ENCODE measurements at places on chromosomes 2 and 18.

GRCh38 chr2:235493402-235493774, 455 bp upstream of the AGAP1 start:
- no peak for DNase-seq

DNA sequence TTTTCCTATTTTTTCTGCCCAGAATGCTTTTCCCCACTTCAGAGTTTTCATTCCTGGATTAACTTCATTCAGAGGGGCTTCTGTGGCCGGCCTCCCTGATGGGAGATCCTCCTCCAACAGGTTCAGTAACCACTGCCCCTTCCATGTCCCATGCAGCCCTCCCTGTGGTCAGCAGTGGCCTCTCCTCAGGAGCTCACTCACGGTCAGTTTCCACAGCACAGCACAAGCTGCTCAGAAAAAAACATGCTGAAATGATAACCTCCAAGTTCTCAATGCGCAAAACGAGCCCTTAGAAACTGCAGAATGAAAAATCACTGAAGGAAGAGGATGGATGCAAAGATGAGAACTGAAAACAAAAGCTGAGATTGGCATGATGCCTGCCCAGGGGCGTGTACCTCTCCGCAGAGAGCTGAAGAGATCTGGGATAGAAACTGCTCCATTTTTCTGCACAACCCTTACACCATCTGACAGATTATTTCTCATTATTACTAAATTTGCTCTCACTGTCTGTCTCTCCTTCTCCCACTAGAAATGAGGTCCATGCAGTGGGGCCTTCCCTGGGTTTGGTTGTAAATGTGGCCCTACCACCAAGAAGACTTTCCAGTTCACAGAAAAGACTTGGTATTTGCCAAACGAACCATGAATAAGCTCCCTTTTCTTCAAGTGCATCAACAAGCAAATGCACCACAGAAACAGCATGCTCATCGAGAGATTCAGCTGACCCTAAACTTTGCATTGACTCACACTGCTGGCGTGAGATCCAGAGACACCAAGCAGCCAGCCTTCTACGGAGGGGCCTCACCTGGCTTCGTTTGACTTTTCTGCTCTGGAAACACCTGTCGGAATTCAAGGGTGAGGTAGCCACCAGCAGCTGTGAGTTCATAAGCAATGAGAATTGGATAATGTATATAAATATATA, 51.5 kb downstream of the TMEM18 start:
- no peak for DNase-seq

DNA sequence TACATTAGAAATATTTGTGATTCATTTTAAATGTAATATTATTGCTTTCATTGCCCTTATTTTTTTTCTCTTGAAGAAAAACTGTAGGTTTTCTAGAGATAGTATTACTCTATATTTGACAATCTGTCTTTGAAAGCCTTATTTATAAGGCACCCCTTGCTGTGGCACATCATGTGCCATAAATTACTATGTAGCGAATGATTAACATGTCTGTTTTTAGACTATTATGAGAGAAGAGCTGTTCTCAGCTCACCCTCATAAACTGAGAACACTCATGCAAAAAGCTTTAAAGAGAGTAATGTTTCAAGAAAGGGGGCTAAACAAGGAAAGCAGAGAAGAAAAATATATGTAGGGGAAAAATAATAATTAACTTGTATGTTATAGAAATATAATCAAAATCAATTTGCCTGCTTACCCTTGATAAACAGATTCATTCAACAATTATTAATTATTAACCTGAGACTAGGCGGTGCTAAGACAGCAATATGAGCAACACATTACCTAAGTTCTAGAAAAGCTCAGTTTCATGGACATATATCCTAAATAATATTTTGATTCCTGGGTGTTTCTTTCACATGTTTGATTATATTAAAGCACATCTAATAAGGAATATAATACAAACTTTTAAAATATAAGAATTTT, 69.0 kb downstream of the RAB3GAP1 start:
- no peak for DNase-seq

DNA sequence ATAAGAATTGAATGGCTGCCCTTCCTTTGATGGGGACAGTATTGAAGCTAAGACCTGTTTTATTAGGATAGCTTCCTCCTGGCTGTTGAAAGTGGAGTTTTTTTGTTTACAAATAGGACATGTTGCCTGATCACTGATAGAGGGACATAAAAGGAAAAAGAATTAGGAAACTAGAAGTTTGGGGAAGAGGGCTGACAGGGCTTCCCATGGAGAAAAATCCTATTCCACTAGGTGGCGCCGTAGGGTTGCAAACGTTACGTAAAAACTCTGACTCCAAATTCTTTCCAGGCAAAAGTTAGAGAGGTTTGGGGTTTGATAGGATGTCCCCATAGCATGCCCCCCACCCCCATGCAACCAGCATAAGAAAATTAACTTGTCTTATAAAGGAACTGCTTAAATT, 11.1 kb upstream of the RBFA start:
- DNase-seq, result no peak

DNA sequence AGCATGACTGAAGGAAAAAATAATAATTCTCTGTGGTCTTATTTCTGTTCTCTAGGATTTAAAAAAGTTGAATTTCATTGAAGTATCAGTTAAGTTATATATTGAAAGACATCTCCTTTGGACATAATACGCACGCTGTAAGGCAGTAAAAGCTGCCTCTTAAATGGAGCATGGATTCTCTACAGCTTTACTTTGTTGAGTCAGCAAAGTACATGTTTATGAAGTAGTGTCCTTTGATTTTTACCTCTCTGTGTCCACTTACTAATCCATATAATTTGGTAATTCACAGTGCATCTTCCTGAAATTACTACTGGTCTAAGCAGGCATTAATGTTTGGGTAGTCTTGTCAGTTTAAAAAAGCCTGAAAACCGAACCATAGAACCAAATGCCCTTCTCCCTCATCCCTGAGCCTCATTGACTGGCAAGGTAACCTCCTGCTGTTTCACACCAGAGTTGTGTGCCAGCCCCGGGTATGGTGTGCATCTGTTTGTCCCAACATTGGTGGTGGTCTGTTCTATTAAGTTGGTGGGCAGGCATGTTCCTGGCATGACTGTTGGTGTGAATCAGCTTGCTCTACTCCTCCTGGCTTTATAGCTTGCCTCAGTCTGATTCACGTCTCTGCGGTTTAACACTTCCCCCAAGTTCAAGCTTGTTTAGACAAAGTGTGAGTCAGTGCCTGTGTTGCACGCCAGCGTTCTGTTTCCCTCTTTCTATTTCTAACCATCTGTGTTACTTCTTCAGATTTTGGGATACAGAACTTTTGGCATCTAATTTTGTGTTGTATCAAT, 71.0 kb upstream of the ITM2C start:
- DNase-seq, result no peak

GRCh38 chr18:76338619-76339245, 156.3 kb downstream of the ZNF516 start:
- DNase-seq, result no peak

GRCh38 chr2:144143294-144144151, 376.4 kb downstream of the ZEB2 start:
- no peak for DNase-seq

DNA sequence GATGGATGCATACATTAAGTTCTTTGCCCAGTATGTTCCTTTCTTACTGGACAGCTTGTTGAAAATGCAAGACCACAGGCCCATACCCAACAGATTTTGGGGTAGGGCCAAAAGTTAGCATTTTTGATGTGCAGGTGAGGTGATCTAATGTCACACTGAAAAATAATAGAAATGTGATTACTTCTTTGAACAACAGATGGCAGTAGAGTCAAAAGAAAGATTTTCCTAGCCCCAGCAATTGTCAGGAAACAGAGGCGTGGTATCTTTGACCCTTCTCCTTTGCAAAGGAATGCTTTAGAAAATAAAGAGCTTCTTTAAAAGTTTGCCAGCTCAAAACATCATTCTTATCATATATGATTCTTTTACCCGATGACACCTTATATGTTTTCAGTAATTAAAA, 343.6 kb upstream of the SYT4 start:
- no peak for DNase-seq

GRCh38 chr2:191714925-191715324, 37.0 kb downstream of the NABP1 start:
- no peak for DNase-seq

- DNase-seq, result no peak
These were observed 170.0 kb downstream of the LTBP1 start for GRCh38 chr2:33116799-33117198.

- DNase-seq, result no peak
These were observed 198.9 kb downstream of the SMAD7 start for GRCh38 chr18:48751727-48752468.

DNA sequence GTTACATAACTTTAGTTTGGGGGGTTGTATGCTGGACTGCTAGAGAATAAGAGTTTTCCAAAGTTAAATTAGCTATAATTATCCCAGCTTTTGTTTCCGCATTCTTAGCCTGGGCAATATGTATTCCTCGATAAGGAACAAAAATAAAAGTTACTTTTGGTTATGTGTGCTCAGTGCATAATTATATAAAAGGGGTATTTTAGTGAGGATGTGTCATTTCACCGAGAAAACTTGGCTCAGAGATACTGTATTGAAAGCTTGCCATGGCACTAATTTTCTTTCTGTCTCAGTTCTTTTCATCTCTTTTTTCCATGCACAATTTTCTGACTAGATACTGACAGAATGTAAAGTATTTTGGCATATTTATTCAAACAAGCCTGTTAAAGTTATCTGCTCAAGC, 28.2 kb downstream of the ARHGAP15 start:
- no peak for DNase-seq

GRCh38 chr2:96174251-96175144, 29.3 kb upstream of the DUSP2 start:
- peak; percentile 57 for DNase-seq

DNA sequence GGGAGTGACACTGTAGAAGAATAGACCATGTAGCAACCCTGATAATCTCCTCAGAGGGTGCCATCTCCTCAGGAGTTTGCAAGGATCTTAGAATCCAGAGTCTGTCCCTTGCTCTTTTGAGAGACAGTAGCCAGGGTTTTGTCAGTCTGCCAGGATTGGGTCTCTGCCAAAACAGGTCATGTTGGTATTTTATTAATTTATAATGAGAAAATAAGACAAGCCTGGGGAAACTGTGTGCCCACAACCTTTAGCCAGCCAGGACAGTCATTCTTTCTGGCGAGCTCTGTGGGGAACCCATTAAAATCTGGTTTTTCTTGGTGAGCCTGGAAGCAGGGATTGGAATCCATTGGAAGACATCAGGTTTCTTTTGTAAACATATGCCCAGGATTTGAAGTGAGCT, 78.6 kb downstream of the PTPRM start:
- DNase-seq, result no peak

- DNase-seq, result no peak
These were observed 308.1 kb downstream of the GBX2 start for GRCh38 chr2:235860111-235860510.

DNA sequence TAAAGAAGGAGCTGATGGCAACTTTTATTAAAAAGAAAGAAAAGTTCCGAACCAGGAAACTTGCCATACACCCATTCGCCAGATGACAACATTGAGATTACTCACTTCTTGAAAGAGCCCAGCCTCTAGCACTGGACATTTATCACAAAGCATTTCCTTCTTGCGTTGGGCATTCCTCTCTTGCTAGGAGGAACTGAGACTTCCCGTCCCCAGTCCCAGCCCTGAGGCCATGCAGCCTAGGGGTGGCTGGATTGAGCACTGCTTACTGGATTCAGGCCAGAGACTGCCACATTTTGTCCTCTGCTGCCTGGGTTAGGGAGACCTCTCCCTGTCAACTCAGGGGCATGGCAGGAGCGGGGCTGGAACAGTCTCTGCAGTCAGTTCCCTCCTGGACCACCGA, 80.1 kb downstream of the SDC1 start:
- no peak for DNase-seq

GRCh38 chr2:46679761-46680160, 200.4 kb downstream of the TMEM247 start:
- no peak for DNase-seq

DNA sequence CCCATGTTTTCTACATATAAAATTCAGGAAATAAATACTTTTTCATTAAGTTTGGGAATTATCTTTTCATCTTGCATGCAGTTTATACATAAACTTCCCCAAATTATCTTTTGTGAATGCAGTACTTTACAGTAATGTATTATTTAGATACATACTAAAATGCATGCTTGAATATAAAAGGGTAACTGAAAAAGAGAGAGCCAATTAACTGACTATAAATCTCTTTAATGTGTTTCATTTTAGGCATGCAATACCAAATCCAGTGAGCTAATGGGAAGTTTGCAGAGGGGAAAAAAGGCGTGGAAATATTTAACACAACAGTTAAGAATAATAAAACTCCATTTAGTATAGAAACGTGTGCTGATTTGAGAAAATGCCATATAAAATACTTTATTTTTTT, 39.2 kb downstream of the COL4A4 start:
- DNase-seq, result no peak

DNA sequence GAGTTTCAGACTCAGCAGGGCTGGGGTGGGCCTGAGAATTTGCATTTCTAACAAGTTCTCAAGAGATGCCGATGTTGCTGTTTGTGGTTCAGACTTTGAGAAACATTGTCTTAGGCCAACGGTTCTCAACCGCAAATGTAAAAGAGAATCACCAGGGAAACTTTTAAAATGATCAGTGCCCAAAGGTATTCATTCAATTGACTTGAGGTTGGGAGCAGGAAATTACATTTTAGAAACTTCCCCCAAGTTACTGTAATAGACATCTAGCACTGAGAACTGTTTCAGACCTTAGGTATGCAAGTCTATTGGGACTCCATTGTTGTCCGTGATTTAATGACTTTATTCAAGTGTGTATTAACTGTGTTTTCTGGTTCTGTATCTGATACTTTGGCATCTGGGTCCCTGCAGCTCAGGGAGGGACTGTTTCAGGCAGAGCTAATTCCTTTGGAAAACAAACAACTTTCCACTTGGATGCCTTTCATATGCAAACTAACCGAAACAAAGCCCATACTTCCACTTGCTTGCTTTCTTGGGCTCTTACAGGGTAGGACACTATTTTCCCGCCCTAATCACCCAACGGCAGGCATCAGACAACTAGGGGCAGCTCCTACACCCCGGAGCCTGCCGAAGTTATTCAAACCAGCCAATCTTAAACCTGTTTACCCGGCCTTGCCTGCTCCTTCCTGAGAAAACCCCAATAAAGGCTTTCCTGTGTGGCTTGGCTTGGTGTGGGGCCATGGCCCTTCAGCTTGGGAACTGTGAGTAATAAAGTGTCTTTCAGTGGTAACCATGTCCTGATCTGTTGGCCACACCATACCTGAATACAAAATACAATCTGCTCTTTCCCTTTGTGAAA, 97.6 kb downstream of the POLE4 start:
- DNase-seq, result no peak

DNA sequence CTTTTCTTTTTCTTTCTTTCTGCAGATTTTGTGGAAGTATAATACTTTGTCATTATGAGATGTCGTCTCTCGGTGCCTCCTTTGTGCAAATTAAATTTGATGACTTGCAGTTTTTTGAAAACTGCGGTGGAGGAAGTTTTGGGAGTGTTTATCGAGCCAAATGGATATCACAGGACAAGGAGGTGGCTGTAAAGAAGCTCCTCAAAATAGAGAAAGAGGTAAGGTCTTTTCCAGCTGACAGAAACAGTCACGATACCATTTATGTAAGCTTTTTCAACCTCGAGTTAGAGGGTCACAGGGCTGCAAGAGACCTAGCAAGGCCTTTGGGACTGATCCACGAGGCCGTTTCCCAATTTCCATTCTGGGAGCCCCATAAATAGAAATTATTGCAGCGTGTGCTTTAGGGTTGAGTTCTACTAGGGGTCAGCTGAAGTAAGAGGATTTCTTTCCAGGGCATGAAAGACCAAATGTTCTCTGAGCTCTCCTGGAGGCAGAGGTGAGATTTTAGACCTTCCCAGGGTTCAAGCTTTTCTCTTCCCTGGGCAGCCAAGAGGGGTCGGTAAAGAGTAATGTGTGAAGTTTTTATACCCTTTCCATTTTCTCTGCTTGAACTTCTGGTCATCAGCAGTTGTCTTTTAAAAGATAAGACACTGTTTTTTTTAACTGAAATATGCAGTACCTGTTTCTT, 15.5 kb downstream of the MAP3K20 start:
- no peak for DNase-seq
